Stimulated activated naive B cell treated with anti-CD40 and anti-IgM and Interleukin-4, amounts not matched to agents 10 μg/mL and 1 μg/mL and 100 μg/mL, for 72 hours (primary cell): ENCODE measurements at places on chromosomes 6 and 20.

GRCh38 chr6:43828711-43829110 lies 58.7 kb downstream of the VEGFA start:
- DNase-seq: no peak

- no peak for DNase-seq
Measured at GRCh38 chr20:7667194-7667593, 273.1 kb downstream of the HAO1 start.

DNA sequence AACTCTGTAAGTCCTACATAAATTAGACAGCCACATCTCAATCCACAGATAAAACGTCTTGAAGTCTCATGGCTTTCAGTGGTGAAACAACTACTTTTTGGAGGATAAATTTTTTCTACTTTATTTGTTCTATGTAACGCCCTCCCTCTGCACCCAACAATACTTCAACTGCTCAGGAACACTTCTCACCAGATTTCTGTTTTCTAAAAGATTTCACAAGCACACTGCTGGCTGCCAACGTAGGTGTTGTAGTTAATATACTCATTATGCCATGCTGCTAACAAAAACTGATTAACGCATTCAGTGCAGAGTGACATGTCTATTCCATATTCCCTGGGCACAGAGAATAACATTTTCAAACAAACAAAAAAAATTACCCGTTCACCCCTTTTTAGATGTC lies 10.2 kb downstream of the USP49 start:
- DNase-seq: no peak

DNA sequence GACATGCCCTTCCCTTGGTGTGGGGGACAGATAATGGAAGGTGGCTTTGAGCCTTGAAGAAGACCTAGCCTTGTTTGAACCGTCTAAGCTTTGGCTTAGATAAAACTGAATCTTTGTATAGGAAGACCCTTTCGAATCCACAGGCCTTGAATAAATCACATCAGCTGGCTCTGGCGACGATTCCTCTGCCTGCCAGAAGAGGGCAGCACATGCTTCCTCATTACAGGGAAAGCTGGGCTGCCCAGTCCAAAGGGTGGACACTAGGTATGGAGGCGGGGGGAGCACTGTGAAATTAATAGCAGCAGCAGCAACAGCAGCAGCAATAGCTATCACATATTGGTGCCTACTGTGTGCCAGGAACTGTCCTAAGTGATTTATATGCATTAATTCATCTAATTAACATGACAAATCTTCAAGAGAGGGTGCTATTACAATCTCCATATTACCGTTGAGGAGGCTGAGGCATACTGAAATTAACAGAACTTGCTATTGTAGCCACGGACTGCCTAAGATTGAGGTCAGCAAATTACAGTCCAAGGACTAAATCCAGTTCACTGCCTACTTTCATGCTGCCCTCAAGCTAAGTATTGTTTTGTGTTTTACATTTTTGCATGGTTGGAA lies 85.1 kb downstream of the CLIC5 start:
- DNase-seq: peak; percentile 26

DNA sequence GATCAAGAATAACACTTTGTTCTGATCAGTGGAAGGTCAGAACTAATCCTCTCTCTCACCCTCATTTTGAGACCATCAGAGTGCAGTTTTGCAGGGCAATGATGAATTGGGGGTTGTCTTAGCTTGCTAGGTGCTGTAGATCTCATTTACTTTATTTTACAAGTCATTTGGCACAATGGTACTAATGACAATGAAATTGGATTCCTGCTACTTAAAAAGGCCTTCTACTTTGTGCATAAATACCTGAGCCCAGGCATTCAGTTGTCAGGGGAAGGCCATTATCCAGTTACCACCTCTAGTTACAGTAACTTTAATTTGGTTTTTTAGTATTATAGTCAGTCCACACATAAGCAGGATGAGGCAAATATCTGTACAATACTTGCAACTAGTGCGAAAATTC lies 240.0 kb downstream of the HDGFL1 start:
- DNase-seq: no peak

- DNase-seq: no peak
Measured at GRCh38 chr6:104014163-104014959, 845.4 kb downstream of the HACE1 start.

DNA sequence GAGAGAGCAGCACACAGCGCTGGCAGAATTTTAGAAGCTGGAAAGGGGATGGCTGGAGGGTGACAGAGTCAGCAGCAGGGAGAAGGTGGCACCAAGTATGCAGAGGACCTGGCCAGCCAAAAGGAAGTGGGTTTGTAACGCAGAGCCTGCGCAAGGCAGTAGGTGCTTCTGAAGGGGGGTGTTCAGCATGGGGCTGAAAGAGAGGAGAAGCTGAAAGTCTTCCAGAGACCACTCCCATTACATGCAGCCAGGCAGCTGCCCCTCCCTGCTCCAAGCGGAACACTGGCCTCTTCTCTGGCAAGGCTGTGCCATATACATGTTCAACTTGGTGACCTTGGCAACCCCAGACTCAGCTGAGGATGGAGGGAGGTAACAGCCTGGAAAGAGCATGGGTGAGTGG lies 42.1 kb upstream of the TULP1 start:
- no peak for DNase-seq

- peak; percentile 83 for DNase-seq
Measured at GRCh38 chr6:33410711-33411631, at the start of gene PHF1. TSS of gene PHF1 (plus strand) at chr6:33411014. CDS start at chr6:33412264, 1,250 bp downstream.

DNA sequence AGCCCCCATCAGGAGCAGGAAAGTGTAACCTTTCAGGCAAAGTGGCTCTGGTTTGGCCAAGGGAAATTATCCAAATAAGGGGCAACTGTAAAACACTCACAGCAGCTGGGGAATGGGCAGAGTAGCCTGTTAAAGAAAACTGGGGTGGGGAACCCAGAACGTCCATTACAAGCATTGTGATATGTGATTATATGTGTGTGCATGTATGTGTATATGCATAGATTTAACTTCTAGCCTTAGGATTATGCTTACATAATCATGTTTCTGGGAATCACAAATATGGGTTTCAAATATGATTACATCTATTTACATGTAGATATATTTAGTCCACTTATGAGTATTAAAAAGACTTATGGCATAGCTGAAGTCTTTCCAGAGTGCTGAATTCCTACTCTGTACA lies 278.1 kb upstream of the JAG1 start:
- no peak for DNase-seq

- no peak for DNase-seq
Measured at GRCh38 chr6:6915813-6916547, 191.8 kb upstream of the RREB1 start.

DNA sequence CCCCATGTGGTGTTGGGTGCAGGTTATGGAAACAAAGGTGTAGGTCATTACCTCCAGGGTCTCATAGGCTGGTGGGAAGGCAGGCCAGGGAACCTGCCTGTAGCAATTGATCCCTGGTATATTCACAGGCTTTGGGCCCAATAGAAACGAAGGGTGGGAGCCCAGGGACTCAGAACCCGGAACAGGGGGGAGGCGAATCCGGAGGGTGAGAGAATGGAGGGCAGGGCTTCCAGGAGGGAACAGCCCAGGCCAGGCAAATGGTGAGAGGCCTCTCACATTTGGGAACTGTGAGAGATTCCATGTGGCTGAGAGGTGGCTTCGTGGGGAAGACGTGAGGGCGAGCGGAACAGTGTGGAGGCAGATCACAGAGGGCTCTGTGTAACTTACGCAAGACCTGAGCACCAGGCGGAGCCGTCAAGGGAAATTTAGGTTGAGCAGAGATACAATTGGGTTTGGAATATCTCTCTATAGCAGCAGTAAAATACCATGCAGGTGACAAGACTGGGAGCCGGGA lies 267.1 kb downstream of the ERMARD start:
- no peak for DNase-seq

- no peak for DNase-seq
Measured at GRCh38 chr6:52164319-52165094, 21.7 kb upstream of the IL17A start.

- DNase-seq: no peak
Measured at GRCh38 chr20:46964618-46965455, 70.2 kb downstream of the EYA2 start.

DNA sequence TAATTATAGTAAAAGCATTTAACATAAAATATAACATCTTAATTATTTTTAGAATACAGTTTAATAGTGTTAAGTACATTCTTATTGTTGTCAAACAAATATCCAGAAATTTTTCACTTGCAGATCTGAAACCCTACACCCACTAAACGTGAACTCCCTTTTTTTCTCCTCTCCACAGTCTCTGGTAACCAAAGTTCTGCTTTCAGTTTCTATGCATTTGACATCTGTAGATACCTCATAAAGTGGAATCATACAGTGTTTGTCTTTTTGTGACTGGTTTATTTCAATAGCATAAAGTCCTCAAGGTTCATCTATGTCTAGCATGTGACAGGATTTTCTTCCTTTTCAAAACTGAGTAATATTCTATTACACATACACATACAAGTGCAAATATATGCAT lies 286.3 kb downstream of the BTBD3 start:
- DNase-seq: no peak

DNA sequence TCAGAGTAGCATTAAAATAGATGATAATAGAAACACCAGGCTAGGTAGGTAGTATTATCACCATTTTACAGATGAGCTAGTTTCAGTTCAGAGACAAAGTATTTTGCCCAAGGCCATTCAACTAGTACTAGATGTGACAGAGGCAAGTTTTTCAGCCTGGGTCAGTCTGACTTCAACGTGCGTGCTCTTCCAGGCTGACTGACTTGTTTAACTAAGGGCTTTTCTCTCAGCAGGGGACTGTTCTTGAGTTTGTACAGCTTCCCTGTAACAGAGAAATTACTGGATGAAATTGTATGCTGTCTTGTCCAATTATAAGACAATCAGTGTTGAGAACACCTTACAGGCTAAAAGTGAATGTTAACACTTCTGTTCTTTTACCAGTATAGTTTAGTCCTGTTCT lies 333.5 kb upstream of the MAN1A1 start:
- DNase-seq: no peak

DNA sequence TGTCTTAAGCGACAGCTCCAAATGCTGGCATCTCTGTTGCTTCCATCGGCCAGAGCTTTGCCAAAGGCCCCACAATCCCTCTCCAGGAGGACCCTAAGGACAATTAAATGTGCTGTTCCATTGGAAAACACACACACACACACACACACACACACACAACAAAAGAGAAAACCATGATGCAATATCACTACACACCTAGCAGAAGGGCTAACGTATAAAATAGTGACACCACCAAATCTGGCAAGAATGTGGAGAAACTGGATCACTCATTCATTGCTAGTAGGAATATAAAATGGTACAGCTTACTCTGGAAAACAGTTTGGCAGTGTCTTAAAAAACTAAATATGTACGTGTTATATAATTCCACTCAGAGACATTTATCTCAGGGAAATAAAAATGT lies 13.0 kb upstream of the TMEM14A start:
- DNase-seq: no peak

DNA sequence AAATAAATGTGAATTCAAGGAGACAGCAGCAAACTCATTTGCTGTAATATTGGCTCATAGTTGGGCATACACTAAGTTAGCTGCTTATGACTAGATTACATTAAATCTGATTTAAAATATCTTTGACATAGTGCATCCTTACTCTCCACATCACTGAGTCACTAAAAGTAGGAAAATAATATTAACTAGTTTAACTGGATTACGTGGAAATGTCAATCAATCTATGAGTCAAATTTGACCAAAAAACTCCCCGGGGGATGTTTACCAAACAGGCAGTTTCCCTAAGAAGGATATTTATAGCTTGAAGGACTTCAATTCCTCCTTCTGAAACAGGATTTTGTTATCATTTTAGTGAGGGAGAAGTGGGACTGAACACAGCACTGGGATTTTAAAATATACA lies 366.5 kb downstream of the ESR1 start:
- no peak for DNase-seq

- no peak for DNase-seq
Measured at GRCh38 chr20:8431538-8432434, 299.7 kb downstream of the PLCB1 start.

- DNase-seq: no peak
Measured at GRCh38 chr6:13355043-13355945, 27.0 kb upstream of the TBC1D7 start.

GRCh38 chr6:10540073-10540746 lies 19.1 kb downstream of the GCNT2 start:
- DNase-seq: no peak

DNA sequence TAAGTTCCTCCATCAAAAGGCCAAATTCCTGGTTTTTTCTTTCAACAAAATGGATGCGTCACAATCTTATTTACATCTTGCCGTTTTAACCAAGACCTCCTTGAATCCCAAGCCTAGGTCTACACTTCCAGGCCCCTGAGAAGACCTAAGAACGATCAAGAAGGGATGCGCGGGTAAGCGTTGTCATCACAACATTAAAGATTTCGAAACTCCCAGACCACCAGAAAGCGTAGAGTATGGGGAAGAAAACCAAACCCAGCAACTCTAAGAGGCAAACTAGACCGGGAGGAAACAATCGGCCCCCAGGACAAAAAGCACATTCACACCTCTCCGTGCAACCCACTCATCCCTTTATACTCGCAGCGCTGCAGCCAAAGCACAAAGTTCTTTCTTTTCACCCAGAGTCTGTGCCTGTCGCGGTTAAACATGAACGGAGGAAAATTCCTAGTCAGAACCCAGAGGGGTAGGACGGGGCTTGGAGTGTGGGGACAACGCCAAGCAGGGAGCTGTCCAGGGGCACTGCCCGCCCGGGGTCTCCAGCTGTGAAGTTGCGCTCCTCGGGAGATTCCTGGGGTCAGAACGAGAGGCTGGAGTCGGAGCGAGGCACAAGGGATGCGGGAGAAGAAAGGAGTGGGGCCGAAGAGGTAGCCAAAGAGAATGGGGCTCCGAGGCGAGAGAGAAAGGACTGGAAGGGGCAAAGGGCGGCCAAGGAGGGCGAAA lies 725 bp downstream of the OSER1 start:
- DNase-seq: no peak

DNA sequence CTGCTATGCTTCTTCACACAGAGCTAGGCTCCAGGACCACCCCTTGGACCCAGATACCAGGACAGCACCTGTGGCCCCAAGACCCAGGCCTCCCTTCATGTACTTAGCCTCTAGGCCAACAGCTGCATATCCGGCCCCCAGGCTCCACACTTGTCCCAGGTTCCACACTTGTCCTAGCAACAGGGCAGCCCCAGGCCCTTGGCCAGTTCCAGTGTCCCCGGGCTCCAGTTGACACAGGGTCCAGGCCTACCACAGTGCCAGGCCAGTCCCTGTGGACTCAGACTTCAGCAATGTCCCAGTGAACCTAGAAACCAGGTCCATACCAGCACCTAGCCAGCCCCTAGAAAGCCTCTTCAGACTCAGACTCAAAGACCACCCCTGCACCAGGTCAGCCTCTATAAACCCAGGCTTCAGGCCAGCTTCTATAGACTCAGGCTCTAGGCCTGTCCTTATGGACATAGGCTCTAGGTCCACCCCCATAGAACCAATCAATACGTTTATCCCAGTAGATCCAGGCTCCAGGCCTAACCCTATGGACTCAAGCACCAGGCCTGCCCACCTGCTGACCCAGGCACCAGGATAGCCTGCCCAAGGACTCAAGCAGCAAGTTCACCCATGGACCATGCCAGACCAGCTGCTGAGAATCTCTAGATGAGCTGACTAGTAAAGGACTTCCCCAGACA lies 46.3 kb downstream of the RCAN2 start:
- no peak for DNase-seq
